ENCODE measurements at places on chromosomes 12 and 14.

DNA sequence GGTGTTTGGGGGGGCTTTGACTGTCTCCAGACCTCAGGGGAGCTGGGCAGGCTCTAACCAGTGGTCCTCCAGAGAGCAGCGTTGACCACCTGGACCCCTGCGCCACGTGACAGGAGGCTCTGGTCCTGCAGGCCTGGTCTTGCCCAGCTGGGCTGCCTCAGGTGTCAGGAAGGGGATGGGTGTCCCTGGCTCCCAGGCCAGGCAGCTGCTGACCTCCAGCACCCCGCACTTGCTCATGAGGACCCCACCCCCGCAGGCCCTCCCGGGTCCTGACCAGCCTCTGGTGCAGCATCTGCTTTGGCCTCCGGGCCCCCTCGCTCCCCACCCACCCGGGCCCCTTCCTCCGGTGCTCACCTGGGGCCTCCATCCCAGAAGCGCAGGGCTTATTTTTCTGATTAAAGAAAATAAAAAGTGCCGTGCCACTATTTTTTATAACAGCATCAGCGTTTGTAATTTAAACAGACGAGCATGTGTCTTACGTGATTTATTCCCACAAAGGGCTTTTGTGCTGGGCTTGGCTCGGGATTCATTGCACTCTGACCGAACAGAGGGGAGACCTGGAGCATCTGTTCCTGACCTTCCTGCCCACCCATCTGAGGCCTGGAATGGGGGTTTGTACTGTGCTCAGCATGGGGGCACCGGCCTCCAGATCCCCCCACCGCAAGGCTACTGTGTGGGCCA is 21.7 kb downstream of the FBRSL1 start:
- no peaks in the 10 kb centered on the region for H3K36me3 ChIP-seq
- H3K27ac ChIP-seq, result no peak overlapping the region
- H3K4me1 ChIP-seq, result no peaks in the 10 kb centered on the region
- DNase-seq, result no peak
- H3K4me3 ChIP-seq, result no peak overlapping the region
- no peaks in the 10 kb centered on the region for H3K27me3 ChIP-seq

DNA sequence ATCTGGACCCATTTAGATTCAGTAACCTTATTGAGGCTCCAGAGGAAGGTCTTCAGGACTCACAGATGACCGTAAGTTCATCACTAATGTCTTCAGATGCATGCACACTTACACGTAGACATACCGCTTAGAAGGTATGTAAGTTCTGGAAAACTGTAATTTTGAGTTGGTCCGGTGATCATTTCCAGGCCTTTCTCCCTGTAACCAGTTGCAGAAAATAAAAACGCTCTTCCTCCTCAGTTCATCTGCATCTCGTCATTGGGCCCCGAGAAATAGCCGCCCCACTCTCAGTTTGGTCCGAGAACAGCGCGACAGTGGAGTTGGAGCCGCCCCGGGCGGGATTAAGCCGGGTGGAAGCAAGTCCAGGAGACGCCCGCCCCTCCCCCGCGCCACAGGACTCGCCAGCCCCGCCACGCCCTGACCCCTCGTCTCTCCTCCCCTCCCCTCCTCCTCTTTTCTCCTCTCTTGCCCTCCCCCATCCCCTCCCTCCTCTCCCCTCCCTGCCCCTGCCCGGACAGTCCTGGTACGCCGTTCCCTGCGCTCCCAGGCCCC is 83.7 kb downstream of the TNFAIP2 start:
- H3K27me3 ChIP-seq, result no peaks in the 10 kb centered on the region
- no peaks in the 10 kb centered on the region for H3K36me3 ChIP-seq
- no peak overlapping the region for H3K4me3 ChIP-seq
- H3K27ac ChIP-seq, result no peak overlapping the region
- no peak for DNase-seq

DNA sequence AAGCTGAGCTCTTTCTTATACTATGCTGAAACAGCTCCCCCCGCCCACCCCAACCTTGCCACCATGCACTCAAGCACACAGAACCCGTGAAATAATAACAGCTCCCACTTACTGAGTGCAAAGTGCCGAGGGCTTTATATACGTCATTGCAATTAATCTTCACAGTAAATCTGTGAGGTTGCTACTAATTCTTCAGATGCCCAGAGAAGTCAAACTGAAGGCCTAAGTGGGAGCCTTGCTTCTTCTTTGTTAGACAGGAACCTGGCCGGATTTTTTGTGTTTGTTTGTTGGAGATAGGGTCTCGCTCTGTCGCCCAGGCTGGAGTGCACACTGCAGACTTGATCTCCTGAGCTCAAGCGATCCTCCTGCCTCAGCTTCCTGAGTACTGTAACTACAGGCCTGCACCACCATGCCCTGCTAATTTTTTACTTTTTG is 34.0 kb downstream of the VCPKMT start:
- H3K4me1 ChIP-seq, result peaks cover 65% of the 10 kb centered on the region
- H3K27me3 ChIP-seq, result no peaks in the 10 kb centered on the region
- DNase-seq, result peak; percentile 79
- H3K36me3 ChIP-seq, result no peaks in the 10 kb centered on the region
- peak overlapping the region; percentile 47 for H3K4me3 ChIP-seq

GRCh38 chr14:75832621-75833297 is 149.0 kb downstream of the TGFB3 start:
- no peak overlapping the region for H3K4me3 ChIP-seq
- H3K4me1 ChIP-seq, result no peaks in the 10 kb centered on the region
- no peaks in the 10 kb centered on the region for H3K27me3 ChIP-seq
- no peak overlapping the region for H3K27ac ChIP-seq

DNA sequence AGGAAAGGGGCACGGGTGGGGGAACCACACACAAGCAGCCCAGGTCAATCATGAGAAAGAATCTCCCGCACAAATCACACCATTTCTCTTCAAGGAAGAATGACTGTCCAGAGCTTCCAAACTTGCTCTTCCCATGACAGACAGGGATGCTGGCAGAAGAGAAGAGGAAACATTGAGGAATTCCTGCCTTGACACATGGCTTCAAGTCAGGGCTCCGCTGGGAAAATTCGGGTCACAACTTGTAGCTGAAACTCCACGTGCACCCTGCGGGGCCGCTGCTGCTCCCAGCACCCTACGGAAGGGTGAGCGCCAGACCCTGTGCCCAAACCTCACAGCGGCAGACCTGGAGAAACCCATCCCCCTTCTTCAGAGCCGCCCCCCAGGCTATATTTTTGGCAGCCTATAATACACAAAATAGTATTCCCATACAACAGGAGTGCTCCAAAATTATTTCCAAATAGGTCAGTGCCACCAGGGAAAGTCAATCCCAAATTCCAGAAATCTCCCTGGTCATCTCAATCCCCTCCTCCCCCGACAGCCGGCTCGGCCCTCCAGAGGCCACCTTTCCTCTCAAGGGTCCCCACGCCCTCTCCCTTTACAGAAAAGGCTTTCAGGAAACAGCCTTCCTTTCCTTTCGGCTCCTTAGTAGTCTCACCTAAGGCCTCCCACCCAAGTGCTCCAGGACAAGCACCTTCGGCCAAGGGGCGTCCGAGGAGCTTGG is 1.3 kb downstream of the TMEM132D start:
- H3K36me3 ChIP-seq, result no peaks in the 10 kb centered on the region
- no peak overlapping the region for H3K4me3 ChIP-seq
- DNase-seq, result no peak

- no peaks in the 10 kb centered on the region for H3K27me3 ChIP-seq
- H3K4me1 ChIP-seq, result peaks cover 18% of the 10 kb centered on the region
- peak overlapping the region; percentile 81 for H3K4me3 ChIP-seq
- H3K36me3 ChIP-seq, result peaks cover 14% of the 10 kb centered on the region
Measured at GRCh38 chr14:59483363-59483762, 845 bp downstream of the L3HYPDH start.

DNA sequence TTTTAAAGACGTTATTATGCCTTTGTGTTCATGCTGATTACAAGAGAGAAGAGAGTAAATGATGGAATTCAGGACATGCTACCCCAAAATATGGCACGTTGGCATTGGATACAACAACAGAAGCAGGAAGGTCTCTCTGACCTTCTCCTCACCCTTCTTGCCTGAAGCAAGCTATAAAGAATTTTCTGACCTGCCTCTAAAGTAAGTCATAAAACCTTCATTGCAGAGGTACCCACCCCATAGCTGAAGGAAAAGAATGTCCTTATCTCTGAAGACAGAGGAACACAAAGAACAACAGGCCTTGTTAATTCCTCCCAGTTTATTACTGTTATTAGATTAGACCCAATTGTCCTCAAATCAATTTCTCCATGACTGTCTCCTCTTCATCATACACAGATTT is 176.2 kb downstream of the FBXL14 start:
- H3K4me3 ChIP-seq, result no peak overlapping the region
- no peaks in the 10 kb centered on the region for H3K27me3 ChIP-seq
- H3K27ac ChIP-seq, result no peak overlapping the region

- no peak overlapping the region for H3K27ac ChIP-seq
- no peaks in the 10 kb centered on the region for H3K36me3 ChIP-seq
- no peaks in the 10 kb centered on the region for H3K27me3 ChIP-seq
Measured at GRCh38 chr12:78210894-78211302, 380.2 kb downstream of the NAV3 start.

DNA sequence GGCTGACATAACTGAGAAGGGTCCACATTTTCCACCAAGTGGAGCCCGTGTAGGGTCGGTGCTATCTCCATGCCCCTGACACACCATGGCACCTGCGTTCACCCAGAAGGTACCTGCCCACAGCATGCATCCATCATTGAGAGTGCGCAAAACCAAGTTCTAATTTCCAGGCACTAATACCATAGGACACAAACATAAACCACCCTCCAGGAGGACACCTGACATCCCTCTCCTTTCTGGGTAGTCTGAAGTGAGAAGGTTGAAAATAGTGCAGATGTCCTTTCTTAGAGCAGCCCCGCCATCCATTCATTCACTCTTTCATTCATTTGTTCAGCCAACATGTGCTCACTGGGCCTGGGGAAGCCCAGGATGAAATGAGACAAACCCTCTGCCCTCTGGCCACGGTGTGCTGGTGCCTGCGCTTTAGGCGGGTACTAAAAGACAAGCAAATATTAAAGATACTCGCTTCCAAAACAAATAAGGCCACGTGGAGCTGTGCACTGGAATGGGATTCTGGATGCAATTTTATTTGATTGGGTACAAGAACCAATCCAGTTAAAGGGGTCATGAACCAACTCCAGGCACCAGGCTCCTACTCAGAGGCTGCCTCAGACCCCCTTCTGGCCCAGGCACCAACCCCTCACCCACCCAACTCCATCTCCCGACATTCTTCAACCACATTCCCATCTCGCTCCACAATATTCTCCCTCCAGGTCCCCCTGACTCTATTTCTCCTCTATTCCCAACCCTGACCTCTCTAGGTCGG is 1.2 kb downstream of the TTC7B start:
- no peak overlapping the region for H3K4me3 ChIP-seq
- H3K27ac ChIP-seq, result no peak overlapping the region
- DNase-seq, result no peak

Data from naive thymus-derived CD4-positive, alpha-beta T cell (primary cell).